ENCODE measurements at places on chromosomes 2 and 18.

DNA sequence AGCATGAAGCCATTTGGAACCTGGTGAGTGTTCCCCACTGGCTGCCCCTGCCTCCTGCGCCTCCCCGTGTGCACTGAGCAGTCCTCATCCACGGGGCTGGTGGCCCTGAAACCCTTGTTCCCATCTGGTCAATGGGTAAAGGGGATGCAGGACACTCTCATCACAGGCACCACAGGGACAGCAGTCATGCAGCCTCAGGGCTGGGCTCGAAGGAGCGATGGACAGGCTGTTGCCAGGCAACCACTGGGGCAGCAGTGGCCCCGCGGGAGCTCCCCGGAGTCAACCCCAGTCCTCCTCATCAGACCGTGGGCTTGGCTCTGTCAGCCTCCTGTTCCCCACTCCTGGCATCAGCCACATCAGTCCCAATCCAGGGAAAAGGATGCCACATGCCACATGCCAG lies 509.5 kb downstream of the EIPR1 start:
- DNase-seq: no peak

DNA sequence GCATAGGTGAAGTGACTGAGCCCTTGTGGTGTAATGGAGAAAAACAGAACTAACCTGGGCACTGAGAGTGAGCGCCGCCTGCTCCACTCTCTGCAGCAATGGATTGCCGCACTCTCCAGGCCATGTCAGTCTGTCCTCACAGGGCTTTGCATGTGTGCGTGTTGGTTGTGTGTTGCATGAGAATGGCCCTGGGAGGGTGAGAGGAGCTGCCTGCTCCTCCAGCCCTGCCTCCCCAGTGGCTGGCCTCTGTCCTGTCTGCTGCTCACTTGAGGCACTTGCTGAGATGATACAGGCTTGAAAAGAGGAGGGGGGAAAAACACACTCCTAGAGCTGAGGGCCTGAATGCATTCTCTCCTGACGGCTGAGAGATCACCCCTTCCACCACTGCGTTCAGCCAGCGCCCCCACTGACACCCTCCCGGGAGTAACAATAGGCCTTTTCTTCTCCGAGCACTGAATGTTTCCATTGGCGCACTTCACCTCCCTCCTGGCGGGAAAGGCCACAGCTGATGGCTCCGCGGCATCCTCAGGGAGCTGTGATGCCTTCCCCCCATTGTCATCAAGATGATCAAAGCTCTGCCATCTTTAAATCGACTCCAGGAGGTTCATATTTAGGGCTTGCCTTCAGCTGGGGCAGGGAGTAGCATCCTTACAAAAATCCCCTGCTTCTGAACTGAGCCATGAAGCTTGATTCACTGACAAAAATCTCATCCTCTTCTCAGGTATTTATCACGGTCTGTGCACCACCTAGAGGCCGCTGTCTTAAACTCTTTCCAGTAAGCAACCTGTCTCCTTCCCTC lies 49.9 kb upstream of the DAPL1 start:
- no peak for DNase-seq

DNA sequence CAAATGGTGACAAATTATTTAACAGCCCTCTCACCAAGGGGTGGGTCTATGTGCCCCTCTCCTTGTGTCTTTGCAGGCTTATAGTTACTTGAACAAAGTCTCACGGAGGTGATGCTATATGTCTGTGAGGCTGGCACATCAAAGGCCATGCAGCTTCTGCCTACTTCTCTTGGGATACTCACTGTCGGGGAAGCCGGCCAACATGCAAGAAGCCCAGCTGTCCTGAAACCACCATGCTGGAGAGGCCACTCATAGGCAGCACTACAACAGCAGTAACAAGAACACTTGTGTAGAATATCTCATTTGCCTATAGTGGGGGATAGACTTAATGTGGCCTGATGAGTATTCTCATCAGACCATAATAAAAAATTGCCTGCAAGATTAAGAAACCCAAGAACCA lies 233.7 kb upstream of the NCKAP5 start:
- DNase-seq: no peak

DNA sequence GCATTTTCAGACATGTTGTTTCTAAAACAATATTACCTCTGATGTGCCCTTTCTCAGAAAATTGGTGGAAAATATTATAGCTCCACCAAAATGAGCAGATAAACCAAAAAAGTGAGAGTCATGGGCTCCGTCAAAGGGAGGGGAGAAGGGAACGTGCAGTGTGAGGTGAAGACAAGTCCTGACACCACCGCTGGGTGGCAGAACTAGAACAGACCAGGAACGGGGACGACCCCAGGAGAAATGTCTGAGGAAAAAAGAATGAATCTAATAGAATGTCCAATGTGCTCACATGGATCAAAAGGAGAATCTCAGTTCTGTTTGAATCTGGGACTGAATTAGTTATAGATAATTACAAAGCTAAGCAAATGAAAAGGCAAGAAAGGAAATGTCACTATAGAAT lies 22.6 kb upstream of the BCL2 start:
- DNase-seq: no peak

DNA sequence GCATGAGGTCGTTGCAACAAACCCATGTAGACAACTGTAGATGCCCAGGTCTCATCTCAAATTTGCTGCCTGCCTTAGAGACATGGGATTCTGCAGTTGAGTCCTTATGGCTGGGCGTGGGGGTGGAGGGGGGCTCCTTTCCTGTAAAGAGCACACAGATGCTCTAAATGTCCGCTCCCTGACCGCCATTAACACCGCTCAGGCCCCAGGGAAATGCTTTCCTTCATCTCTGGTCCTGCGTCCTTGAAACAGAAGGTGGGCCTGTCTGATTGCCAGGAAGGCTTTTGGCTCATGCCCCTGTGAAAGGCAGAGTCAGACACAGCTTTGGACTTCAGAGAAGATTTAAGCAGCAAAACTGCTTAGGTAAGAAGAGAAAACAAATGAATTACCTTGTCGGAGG lies 25.7 kb downstream of the GPR39 start:
- no peak for DNase-seq

DNA sequence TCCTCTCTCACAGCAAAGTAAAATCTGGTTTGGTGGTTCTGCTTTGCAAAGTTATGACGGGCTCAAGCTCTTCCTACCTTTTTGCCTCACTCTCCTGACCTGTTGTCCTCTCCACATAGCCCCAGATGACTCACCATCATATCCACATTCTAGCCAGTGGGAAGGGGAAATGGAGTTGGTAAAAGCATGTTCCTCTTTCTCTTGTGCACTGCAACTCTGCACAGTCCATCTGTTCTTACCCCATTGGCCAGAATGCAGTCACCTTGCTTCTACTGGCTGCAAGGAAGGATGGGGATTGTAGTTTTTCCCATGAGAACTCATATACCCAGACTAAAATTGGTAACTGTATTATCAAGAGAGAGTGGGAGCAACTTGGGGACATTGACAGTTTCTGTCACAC lies 50.4 kb upstream of the SMIM21 start:
- no peak for DNase-seq

DNA sequence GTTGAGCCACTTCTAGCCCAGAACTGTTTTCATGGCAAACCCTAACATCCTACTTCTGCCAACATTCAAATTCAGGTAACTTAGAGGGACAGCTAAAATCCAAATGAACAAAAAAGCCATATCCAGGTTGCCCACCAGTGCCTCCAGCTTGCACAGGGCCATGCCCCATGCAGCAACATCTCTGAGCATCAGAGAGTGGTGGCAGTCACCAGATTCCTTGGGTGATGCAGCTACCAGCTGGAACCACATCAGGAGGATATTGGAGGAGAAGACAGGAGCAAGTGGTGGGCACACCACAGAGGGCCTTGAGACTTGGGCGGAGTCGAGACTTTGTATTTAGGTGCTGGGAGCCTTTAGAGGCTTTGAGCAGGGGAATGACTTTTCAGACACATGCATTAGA lies 50.5 kb downstream of the SDC1 start:
- no peak for DNase-seq

DNA sequence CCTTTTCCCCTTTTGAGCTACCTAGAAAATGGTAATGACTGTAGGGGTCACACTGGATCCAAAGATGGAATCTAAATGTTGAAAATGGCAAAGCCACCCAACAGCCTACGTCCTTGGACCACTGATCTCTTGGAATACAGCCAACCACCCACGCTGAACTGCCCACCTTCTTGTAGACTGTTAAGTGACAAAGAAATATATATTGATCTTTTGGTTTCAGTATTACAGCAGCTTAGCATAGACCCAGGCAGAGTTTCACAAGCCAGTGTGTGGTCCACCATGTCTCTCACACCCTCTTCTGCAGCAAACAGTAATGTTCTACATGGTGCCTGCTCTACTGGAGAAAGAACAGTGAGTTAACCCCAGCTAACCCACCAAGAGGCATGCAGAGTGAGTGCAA lies 20.2 kb downstream of the CACNB4 start:
- no peak for DNase-seq

- no peak for DNase-seq
These were observed 118.3 kb downstream of the SH3RF3 start for GRCh38 chr2:109247340-109247739.

- DNase-seq: no peak
These were observed 11.1 kb downstream of the SCN3A start for GRCh38 chr2:165192729-165193128.

GRCh38 chr18:56872140-56872539 lies 221.0 kb downstream of the WDR7 start:
- no peak for DNase-seq

All from stimulated activated CD4-positive, alpha-beta T cell treated with anti-CD3 and anti-CD28 coated beads, Interleukin-2, amount 100 ng/mL, for 4 hours (primary cell).